Activated naive CD8-positive, alpha-beta T cell treated with anti-CD3 and anti-CD28 coated beads for 36 hours (primary cell): ENCODE measurements at places on chromosomes 11 and 22. TPM values are rescaled to one million over a fixed set of nuclear protein-coding genes. Genes with fewer than 3 reads are reported as not detected.

- no peak for DNase-seq
Observed at GRCh38 chr22:48057116-48057835, 1294.8 kb downstream of the TBC1D22A start.

DNA sequence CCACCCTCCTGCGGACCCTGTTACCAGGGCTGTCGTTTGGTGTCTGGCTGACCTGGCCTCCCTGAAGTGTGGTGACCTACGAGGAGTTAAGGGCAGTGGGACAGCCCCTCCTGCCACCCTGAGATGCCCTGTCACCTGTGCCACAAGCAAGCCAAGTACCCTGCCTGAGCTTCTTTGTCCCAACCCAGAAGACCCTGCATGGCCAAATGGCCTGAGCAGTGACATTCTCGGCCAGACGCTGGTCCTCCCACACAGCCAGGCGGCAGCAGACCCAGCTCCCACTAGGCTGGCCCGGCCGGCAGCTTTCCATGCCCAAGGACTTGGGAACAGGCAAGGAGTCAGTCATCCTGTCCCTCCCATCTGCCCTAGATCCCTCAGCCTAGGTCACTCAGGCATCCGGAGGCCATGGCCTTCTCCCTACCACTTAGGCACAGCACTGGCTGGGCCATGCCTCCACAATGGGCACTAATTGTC is 7.6 kb downstream of the ARVCF start:
- no peak for DNase-seq

PTDSS2 gene
- total RNA-seq, result 18.2 TPM

DNA sequence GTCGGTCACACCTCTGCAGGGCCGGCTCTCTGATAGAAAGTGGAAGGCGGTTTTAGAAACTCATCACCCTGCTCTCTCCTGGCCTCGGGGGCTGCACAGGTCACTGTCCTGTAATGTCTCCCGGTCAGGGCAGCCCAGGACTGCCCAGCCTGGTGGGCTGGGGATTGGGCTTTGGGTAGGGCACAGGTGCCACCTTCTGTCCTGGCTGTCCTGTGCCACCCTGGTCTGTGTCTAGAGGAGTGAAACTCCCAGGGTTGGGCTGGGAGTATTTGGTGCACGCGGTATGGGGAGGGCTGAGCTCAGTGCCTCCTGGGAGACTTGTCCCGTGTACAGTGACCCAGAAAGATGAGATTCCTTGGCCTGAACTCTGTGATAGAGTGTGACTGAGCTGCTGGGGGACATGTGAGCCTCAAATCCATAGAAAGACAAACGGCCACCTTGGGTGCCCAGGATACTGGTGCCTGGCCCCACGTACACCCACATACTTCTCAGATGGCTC is 17.8 kb downstream of the SART1 start:
- DNase-seq, result no peak

SYTL2 gene
- 7.6 TPM for total RNA-seq

PTS gene
- 28.9 TPM for total RNA-seq

TMEM25 gene
- 14.2 TPM for total RNA-seq

NTM gene
- not detected for total RNA-seq

- no peak for DNase-seq
Observed at GRCh38 chr11:10868352-10868751, 10.5 kb upstream of the ZBED5 start.

TREH gene
- not detected for total RNA-seq
